Activated T-helper 1 cell treated with anti-CD3 and anti-CD28 coated beads, Interleukin-2, amount 50 U/mL, for 16 hours (primary cell): ENCODE measurements at places on chromosomes 5 and 9.
A peak's percentile ranks its signal among the peaks of the same experiment; 100 is the strongest.

DNA sequence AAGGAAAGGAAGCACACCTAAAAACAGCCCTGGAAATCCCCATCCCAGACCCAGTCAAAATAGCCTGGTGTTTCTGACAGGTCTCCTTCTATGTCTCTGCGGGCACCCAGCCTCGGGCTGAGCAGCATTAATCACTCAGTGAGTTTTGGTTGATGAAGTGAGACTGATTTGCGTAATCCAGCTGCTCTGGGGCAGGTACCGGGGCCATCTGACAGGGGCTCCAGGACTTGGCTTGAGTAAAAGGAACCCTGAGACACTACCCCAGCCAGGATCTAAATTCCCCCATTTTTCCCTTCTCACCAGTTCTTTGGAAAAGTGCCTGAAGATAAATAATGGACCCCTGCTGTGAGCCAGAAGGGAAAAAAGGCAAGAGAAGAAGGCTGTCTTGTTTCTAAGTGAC is 596 bp downstream of the SLC28A3 start:
- DNase-seq, result no peak

DNA sequence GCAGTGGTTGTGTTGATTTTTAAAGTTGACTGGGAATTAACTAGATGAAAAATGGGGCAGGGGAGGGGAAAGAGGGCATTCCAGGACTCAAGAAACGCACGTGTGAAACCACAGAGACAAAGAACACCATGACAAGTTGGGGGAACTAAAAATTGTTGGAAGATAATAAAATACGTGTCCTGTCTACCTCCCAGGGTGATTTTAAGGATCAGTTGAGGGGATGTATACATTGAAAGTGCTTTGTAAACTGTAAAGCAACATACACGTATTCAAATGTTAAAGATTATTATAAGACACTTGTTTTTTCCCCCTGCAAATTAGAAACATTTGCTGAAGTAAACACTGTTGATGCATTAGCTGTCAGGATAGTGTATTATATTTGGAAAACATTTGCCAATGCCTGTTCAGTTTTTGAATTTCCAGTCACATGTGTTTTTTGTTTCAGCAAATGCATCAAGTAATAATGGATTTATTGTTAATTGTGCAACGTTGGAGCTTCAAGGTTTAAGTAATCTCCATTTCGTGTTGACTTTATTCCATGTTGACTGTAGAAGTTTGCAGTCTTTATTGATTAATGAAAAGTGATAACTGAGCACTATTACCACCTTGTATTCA is 412.7 kb downstream of the ACTL7B start:
- DNase-seq, result no peak

GRCh38 chr9:129496473-129497004 is 124.4 kb downstream of the C9orf50 start:
- DNase-seq, result peak; percentile 65

DNA sequence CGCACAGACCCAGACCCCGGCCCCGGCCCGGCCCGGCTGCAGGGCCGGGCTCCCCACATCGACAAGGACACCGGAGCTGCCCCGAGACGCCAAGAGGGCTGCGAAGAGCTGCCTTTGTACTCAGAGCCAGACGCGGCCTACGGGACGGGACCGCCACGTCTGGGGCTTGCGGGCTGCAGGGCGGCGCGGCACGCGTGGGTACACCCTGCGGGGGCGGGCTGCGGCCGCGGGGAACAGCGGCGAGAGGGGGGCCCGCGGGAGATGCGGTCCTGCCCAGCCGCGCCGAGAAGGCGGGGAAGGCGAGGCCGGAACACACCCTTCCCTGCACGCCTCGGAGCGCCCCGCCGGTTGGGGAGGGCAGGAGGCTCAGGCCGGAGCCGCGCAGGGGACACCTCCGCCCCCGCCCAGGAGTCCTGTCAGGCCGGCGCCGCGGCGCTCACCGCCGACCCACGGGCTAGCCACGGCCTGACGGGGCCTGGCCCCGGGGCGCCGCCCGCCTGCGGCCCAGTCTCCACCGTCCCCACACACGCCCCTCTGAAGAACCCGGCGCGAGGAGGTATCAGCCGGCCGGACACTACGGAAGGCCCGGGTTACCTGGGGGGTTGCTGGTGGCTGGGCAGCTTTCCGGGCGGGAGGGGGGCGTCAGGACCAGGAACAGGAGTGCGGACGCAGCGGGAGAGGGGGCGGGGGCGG is 478 bp downstream of the RAB14 start:
- DNase-seq, result peak; percentile 19

DNA sequence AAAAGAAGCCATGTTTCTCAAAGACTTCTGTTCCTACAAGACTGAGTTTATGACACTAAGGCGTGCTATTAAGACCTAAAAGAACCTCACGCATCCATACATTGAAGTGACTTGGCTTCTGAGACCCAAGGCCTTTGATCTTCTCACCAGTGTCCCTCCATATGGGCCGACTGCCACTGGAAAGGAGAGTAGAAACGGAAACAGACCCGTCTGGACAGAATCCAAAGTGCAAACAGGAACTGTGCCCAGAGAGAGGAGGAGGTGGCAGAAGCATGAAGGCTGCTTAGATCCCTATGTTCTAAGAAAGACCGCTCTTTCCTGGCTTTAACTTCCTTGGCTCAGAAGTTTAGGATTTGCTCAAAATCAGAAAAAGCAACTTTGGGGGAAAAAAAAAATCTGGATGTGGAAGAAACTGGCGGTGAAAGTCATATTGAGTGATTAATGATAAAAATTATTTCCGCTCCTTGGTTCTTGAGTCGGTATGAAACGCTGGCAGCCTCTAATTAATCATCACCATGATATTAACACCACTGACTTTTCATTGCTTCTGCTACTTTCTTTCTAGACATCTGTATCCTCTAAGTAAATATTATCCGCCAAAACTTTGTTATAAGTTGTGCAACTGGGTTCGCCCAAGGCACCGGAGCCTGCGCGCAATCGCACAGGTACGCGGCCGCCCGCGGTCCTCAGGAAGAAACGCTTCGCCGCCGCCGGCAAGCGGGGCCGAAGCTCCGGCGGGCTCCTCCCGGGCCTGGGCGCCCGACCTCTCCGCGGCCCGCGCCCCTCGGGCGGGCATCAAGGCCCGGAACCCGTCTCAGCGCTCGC is 726 bp downstream of the DAP start:
- DNase-seq, result no peak

DNA sequence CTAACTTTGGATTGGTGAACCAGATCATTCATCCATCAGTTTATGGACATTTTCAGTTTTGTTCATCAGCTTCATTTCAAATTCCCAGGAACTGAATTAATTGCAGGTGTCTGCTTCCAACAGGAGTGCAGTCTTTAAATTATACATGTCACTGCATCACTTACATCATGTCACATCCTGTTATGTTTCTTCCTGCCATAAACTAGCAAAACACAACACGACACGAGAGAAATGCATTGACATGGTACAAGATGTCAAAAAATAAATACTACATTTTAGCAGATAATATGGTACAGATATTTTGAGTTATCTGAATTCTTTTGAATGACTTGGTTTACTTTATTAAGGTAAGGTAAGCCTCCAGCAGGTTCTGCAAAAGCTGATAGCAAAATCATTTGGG is 415.5 kb downstream of the NR2F1-AS1 start:
- no peak for DNase-seq

GRCh38 chr9:89654025-89654662 is 49.3 kb downstream of the GADD45G start:
- no peak for DNase-seq

- DNase-seq, result no peak
Measured at GRCh38 chr5:148817606-148818005, 8.8 kb upstream of the ADRB2 start.

DNA sequence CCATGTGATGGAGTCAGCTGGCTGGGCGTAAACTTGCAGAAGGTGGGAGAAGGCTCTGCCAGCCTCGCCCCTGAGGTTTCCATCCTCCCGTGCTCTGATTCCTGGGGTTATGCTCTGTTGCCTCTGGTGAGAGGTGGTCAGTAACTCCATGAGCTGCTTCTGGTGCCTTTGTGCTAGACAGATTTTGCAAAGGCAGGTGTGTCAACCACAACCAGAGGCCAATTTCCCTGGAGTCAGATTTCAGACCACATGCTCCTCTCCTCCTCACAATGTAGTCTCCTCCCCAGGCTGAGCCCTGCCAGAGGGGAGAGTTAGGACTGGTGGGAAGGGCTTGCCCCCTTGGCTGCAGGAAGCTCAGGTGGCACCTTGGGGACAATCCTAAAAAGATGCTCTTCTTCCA is 38.8 kb upstream of the TENT4A start:
- DNase-seq, result no peak

DNA sequence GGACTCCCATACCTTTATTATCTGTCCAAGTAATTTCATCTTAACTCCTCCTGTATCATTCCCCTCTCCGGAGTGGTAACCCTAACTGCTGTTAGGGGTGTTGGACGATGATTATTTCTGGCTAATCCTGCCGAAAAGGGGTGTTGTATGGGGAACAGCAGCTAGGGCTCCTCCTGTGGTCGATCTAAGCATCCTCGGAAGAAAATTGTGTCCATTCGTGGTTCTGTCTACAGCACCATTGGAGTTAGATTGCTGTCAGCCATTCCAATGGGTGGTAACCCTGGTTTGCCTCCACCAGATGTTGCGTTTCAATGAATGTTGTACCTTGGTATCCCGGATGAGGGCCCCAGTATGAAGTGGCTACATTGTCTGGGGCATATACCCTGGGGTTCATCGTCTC is 35.6 kb upstream of the LMNB1 start:
- DNase-seq, result no peak

DNA sequence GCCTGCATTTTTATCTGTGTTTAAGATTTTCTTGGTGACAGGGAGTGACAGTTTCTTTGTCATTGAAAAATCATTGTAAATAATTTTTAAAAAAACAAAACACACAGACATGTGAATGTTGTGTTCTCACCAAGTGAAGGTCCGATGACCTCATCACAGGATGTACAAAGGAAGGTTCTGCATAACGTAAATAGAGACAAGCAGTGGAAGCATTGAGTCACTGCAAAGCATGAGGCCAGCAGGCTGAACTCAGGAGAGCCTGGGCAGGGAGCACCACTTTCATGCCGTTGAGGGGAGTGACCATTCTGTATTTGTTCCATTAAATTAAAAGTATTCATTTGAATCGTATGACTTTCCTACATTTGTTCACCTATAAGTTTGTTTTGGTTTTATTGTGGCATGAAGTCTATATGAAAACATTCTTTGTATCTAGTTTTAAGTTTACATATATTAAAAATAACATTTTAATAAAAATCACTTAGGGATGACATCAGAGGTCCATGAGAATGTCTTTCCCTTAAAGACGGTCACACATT is 70.4 kb upstream of the TLE1 start:
- no peak for DNase-seq

DNA sequence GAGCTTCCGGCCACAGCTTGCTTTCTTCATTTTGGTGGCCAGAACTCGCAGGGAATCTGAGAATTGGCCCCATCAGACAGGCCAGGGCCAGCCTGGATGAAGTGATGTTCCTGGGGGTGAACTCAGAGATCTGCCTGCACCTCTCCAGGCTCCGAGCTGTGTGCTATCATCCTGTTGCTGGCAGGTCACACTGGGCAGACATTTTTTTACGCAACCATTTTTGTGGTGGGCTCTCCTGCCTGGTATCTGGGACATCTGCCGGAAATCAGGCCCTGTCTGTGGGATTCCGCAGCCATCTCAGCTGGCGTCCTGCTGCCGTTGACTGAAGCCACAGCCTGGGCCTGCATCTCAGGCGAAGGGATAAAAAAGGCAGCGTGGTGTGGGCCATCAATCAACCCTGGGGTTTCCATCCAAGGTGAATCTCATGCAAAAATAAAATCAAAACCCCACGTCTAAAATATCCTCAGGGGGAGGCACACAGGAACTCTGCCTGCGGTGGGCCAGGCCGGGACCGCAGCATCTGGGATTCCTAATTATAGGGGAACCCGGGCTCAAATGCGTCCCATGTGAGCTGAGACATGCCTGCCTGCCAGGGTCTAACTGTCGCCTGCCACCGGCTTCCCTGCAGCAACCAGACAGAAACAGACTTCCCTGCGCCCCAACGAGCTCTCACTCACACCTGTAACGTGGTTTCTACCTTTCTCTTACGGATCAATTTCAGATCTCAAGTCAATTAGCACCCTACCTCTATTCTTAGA is 174.3 kb downstream of the SYK start:
- DNase-seq, result no peak

DNA sequence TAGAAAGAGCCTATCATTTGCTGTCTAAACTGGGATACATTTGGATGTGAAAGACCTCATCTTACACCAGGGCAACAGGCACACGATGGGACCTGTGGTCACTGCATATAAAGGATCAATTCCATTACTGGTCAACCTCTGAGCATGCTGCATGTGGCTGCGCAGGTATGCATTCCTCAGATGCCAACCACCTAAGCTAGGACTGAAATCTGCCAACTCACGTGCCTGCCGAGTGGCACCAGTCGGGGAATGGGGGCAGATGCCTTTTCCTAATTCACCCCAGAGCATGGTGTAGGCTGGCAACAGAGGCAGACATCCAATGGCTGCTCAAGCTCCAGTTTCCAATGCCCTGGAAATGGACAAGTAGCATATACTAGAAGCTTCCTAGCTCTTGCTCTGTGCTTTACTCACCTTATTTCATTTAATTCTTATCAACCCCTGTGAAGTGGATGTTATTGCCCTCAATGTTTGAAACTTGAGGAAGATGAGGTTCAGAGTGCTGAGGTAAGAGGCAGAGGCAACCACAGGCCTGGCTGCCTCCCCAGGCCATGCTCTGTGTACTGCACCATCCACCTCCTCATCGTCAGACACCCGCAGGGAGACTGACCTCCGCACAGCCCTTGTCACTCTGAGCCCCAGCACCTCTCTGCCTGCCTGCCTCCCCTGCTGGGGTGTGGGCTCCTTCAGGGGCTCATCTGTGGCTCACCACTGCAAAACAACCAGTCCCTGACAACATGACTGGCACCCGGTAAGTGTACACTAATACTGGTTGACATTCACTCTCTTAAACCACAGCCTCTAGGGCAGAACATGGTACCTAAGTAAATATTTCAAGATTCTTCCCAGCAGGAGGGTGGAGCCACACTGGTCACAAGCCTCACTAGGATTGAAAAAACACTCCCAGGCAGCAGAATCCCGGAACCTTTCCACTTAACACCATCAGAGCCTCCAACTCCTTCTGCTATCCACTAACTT is 228.5 kb downstream of the CRB2 start:
- no peak for DNase-seq

DNA sequence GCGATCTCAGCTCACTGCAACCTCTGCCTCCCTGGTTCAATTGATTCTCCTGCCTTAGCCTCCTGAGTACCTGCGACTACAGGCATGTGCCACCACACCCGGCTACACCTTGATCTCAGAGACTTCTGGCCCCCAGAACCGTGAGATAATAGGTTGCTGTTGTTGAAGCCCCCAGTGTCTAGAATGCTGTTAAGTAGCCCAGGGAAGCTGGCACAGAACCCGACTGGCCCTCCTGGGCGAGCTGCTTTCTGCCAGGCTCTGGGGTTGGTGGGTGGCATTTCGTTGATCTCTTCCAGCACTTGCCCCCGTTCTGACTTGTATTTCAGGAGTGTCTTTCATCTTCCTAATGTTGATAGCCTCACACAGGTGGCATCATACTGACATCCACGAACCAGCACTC is 807.1 kb downstream of the CDH9 start:
- DNase-seq, result no peak

- no peak for DNase-seq
Measured at GRCh38 chr9:114017741-114018715, 60.1 kb downstream of the AMBP start.

- DNase-seq, result no peak
Measured at GRCh38 chr9:87594194-87594593, 96.5 kb downstream of the DAPK1 start.
